ENCODE measurements at places on chromosomes 12 and 14.

GRCh38 chr14:50059763-50060616 lies 56.4 kb downstream of the VCPKMT start:
- DNase-seq = no peak

DNA sequence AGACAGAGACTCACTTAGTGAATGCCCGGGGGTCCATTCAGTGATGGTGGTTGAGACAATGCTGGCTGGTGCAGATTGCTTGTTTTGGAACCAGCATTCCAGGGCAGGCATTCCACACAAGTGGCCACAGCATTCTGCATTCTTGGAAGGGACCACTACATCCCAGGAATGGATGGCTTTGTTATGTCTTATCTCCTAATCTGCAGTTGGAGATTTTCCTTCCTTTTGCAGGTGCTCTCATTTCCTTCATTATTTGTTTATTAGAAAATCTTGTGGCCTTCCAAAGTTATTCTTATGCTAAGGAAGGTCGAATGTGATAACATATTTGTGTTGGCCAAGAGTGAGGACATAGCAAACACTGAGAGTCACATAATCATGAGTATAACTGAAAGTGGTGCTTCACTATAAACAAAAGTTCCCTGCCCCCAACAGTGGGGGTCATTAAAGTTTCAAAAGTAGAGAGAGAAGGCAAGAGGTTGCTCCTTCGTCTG lies 66.0 kb downstream of the BMP4 start:
- DNase-seq = no peak

- no peak for DNase-seq
These were observed 94.7 kb downstream of the TMTC2 start for GRCh38 chr12:82781309-82781997.

- peak; percentile 40 for DNase-seq
These were observed 24.1 kb upstream of the BCDIN3D start for GRCh38 chr12:49866859-49867569.

DNA sequence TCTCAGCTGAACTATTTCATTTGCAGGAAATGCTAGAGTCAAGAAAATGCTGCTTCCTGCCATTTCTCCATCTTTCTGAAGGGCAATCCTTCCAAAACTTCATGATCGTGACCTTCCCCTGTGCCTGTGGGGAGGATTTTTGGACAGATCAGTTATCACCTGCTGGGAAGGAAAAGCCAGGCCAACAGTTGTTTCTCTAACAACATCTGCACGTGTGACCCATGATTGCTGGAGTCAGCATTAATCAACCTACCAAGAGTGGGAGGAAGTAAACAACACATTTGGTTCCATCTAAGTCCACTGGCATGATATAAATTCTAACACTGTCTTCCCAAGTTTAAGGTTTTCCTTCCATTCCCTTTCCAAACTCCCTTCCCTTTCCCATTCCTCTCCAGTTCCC lies 172.7 kb downstream of the APAF1 start:
- DNase-seq = no peak

GRCh38 chr12:107511292-107511691 lies 174.3 kb upstream of the PWP1 start:
- DNase-seq = no peak

GRCh38 chr12:75955251-75955650 lies 76.3 kb downstream of the PHLDA1 start:
- no peak for DNase-seq

DNA sequence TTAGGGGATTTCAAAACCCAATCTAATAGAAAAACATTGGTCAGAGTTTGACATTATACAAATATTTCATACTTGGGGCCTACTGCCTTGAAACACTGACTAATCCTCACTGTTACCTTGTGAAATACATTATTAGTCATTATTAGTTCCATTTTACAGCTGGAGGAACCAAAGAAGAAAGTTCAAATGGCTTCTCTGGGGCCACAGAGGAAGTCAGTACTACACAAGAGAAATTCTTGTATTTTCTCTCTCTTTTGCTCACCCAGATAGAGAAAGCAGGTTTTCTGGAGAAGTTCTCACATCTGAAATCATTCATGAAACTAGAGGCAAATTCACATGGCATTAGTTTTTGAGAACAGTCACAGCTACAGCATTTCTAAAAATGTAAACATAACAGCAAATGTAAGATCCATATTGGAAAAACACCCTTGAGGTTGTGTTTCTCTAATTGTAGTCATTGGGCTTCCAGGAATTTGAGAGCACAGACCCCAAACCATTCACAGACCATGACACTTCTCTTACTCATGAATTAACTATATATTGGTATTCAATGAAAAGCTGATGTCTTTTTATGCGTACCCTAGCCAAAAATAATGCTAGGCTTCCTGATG lies 83.0 kb downstream of the LLPH start:
- no peak for DNase-seq

GRCh38 chr12:68119250-68119649 lies 40.3 kb downstream of the IFNG start:
- no peak for DNase-seq

GRCh38 chr14:21346532-21347135 lies 37.2 kb downstream of the SUPT16H start:
- DNase-seq = no peak

DNA sequence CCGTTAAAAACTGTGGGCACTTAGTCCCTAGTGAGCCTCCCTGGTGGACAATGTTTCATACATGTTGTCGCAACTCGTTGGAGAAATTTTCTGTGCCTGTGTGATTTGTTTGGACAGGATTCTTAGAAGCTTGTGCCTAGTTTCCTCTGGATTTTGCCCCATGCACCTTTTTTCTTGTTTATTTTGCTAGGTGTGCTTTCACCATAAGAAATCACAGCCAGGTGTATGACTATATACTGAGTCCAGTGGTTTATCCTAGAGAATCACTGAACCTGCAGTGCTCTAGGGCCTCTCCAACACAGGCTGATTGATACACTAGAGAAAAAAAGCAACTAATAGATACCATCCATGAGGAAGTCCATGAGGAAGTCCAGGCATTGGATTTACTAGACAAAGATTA lies 33.1 kb upstream of the OASL start:
- no peak for DNase-seq

- no peak for DNase-seq
These were observed 64.7 kb upstream of the ESRRB start for GRCh38 chr14:76311079-76311758.

DNA sequence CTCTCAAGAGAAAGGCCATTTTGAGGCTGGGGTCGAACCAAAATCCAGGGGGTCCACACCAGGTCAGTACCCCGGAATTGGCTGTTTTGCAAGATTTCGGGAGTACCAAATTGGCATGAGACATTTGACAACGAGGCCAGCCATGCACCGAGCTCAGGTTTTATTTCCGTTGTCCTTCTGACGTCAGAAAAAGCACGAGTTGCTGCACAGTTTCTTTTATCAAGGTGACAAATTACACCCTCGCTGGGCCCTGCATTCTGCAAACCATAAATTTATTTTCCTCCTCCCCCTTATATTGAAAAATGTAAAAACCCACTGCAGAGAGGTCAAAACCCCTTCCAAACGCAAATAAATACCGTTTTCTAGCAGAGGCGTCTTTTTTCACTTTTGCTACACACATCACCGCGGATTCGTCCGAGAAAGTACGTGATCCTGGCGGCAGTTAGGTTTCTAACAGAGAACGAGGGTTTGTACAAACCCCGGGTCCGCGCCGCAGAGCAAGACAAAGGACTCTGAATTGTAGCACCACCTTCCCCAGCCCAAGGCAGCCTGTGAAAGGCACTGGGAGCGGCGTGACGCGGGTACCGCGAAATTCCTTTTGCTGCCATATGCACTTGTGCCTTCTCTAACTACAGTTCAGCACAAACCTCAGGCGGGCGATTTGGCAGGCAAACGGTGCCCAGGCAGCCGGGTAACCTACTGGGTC lies 1.8 kb downstream of the SLC38A1 start:
- peak; percentile 34 for DNase-seq

DNA sequence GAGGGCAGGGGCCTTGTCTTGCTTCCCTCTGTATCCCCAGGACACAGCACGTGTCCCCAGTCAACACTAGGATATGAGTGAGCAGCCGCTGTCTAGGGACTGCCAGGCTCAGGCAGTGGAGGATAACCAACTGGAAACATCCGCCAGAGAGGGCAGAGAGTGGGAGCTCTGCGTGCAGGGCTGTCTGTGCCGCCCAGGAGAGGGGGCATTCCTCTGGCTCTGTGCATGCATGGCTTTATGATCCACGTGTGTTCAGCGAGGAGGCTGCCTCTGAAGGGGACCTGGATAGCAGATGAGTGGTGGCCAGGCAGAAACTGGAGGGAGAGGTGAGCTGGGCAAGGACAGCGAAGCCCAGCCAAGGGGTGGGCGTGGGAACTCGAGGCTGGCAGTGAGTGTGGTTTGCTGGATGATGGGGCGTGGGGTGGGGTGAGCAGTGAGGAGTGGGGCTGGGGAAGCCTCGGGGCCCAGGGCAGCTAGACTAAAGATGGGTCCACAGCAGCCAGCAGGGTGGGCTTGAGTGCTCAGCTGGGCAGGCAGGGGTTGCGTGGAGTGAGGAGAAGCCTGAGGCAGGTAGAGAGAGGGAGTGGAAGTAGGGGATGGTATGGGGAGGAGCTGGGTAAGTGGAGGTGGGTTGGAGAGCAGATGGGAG lies 72.9 kb downstream of the PRIMA1 start:
- DNase-seq = no peak

DNA sequence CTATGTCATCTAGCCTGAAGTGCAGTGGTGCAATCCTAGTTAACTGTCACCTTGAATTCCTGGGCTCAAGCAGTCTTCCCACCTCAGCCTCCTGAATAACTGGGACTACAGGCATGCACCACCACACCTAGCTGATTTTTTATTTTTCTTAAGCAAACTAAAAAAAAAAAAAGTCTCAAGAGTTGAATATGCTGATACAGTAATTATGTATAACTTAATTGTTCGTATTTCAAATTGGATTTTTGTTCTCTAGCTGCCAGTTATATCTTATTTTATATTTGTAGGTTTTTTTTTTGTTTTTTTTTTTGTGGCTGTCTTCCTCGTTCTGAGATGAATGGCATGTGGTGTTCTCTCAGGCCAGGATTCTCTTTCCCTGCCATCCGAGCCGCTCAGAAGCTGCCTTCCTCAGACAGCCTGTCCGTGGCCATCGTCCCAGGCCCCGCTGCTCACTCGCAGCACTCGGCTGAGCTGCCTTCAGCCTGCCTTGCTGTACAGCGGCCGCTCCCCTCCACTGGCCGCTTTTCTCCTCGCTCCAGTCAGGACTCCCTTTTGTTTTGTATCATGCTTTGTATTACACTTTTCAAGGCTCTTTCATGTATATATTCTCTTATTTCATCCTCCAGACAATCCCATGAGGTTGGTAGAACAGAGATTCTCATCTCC lies 53.3 kb downstream of the WDR20 start:
- no peak for DNase-seq

DNA sequence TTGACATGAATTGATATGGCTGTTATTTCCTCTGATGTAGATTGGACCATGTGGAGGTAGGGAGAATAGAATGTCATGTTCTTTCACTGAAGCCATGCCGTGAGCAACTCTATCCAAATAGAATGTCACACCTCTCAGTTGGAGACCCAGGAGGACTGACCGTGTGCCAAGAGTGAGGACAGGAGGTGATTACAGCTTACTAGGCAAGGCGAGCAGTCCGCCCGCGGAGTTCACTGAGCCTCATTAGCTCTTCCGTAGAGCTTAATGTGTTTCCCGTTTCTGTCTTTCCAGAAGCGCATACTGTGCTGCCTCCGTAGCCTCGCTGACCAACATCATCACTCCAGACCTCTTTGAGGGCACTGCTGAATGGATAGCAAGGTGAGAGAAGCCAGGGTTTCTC lies 45.6 kb downstream of the FNTB start:
- DNase-seq = no peak

- DNase-seq = no peak
These were observed 11.4 kb upstream of the NID2 start for GRCh38 chr14:52080158-52080800.

- DNase-seq = no peak
These were observed 70.4 kb upstream of the PTPRQ start for GRCh38 chr12:80373666-80374065.

DNA sequence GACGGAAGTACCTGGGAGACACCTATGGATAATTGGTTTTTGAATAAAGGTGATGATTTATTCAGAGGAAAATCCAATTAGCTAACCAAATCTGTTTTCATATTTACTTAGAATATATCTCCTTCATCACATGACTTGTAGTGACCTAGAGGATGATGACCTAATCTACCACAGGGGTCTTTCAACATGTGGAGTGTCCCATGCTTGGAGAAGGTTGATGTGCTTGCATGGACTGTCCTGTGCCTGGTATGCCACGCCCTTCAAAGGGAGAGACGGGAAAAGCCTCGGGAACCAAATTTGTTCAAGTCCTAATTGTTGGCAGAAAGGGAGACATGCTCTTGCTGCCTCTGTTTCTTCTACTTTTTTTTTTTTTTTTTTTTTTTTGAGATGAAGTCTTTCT lies 11.8 kb upstream of the PAPLN start:
- DNase-seq = no peak

DNA sequence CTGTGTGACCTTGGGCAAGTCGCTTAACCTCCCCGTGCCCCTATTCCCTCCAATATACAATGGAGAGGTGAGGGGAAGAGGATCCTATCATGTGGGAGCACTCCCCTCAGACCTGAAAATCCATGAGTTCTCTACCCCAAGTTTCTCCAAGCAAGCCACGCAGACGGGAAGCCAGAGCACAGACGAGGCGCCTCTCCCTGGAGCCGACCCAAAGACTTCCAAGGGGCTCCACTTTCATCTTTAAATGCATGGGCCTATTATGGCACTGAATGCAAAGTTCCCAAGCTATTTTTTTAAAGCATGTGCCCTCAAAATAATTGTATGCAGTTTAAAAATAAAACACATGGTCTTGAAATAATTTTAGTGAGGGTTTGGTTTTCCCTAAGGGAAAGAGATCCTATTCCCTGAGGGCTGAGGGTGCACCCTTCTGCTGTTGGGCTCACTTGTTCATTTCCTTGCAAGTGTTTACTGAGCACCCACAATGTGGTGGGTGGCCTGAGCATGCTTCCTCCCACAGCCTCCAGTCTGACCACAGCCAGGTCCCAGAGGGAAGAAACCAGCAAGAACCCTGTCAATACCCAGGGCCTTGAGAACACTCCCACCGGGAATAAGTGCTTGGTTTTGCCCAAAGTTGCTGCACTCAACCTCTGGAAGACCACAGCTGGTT lies 14.6 kb downstream of the CMKLR1 start:
- DNase-seq = no peak

- no peak for DNase-seq
These were observed 9.0 kb downstream of the TRHDE start for GRCh38 chr12:72281126-72281525.

DNA sequence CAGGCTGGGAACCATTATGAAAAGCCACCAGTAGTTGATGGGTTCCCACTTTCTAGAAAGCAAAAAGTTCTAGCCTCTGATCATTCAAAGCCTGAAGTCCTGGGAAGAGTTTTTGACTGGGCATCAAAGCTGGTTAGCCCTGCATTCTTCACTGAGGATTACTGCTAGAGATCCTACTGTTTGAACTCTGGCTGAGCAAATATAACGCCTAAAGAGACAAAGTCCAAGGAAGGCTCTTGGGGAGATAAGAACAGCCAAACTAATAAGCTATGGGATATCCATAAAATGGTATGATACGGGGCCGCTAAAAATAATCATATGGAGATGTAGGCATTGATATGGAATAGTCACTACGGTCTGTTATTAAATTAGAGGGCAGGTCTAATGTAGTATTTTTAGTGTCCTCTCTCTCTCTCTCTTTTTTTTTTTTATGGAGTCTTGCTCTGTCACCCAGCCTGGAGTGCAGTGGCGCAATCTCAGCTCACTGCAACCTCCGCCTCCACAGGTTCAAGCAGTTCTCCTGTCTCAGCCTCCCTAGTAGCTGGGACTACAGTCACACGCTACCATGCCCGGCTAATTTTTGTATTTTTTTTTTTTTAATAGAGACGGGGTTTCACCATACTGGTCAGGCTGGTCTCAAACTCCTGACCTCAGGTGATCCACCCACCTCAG lies 35.5 kb downstream of the PLXNC1 start:
- DNase-seq = no peak
